ENCODE measurements at places on chromosomes 11 and 22.

DNA sequence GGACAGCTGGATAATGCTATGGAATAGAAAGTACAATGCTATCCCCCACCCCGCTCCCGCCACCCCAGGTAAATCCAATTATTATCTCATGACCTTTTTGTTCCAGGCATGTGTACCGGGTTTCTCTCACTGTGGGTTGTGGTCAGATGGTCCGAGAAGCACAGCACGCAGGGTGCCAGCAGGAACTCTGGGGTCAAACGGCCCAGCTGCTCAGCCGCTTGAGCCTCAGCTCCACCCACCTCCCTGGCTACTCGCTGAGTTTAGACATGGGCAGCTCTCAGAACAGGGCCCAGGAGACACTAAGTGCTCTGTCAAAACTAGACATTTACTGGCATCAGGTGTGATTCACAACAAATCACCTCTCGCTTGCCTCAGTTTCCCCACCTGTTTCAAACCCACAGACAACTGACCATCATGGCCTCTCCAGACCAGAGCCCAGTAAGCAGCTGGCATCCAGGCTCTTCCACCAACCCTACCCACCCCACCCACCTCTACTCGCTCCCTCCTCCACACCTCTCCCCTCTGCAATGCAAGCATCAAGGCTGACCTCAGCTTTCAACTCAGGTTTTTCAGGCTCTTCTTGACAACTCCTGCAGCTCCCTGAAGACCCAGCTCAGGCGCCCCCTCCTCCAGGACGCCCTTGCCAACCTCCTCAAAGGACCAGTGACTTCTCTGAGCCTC is 13.0 kb upstream of the MFNG start:
- H3K4me3 ChIP-seq: no peak overlapping the region
- H3K27ac ChIP-seq: no peak overlapping the region

GRCh38 chr11:76745561-76746207 is 37.5 kb upstream of the TSKU start:
- H3K4me3 ChIP-seq: no peak overlapping the region
- H3K4me1 ChIP-seq: no peaks in the 10 kb centered on the region
- no peaks in the 10 kb centered on the region for H3K36me3 ChIP-seq
- H3K27me3 ChIP-seq: no peaks in the 10 kb centered on the region

- no peak overlapping the region for H3K27ac ChIP-seq
- H3K27me3 ChIP-seq: no peaks in the 10 kb centered on the region
- H3K4me3 ChIP-seq: no peak overlapping the region
- no peak for DNase-seq
- H3K4me1 ChIP-seq: peaks cover 11% of the 10 kb centered on the region
Measured at GRCh38 chr11:76801225-76801624, 18.1 kb downstream of the TSKU start.

- H3K4me1 ChIP-seq: peaks cover 47% of the 10 kb centered on the region
- no peak overlapping the region for H3K27ac ChIP-seq
- H3K36me3 ChIP-seq: no peaks in the 10 kb centered on the region
Measured at GRCh38 chr22:21818487-21819182, 48.8 kb downstream of the MAPK1 start.

Measured in CD8-positive, alpha-beta memory T cell (primary cell).